Cardiac septum (tissue), 1 donor: ENCODE measurements at places on chromosomes 6 and 20. TPM values are rescaled to one million over a fixed set of nuclear protein-coding genes. Genes with fewer than 3 reads are reported as not detected.

DNA sequence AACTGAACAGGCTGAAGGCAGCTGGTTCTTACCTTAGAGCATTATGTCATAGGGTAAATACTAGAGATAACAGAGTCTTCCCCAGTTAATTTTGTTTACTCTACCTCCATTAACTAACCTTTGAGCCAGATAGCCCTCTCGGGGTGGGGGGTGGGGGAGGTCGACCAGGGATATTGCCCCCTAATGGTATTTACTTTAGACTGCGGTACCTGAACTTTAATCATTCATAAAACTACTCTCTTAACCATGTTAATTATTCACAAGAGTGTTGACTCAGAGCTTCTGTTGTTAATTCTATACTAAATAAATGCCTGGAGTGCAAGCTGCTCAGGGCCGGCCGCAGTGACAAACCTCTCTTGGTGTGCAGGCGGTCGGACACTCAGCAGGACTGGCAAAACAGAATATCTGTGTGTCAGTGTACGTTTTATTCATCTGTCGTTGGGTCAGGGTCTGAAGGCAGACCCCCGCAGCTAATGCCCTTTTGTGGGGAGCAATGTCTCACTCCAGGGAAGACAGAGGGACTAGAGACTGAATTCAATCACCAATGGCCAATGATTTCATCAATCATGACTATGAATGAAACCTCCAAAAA lies 152.4 kb upstream of the COL21A1 start:
- no peak for DNase-seq

DNA sequence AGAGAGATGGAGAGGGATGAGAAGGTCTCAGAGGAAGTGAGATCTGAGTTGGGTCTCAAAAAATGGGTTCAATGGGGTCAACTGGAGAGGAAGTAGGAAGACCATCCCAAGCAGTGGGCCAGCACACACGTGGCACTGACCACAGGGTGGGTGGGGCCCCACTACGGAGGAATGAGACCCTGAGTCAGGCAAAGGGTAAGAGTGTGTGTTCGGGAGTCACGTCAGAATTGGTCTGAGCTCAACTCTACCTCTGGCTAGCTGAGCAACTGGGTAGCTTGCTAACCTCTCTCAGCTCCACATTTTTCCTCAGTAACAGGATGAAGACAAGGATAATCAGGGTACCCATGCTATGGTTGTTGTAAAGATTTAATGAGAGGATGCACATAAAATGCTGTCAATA lies 79.0 kb downstream of the TRERF1 start:
- DNase-seq = no peak

DNA sequence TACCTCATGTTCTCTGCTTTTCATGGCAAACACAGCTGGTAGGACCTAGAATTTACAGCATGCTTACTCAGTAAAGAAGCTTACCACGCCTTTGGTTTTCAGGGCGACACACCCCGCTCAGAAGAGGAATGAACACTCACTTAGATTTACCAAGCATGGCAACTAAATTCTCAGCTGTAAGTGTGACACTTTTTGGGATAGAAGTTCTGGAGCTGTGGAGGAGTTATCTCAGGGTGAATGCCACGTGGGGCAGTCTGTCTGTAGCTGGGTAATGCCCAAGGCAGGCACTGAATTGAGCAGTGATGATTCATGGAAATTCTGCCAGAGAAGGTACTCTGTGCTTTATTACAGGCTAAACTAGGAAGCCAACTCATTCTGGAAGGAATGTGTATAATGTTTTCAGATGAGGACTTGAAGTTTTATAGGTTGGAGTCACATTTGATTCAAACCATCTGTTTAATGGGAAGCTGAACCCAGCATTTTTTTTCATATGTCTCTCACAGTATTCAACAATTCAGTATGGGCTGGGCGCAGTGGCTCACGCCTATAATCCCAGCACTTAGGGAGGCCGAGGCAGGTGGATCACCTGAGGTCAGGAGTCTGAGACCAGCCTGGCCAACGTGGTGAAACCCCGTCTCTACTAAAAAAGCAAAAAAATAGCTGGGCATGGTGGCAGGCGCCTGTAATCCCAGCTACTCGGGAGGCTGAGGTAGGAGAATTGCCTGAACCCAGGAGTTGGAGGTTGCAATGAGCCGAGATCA lies 3.5 kb upstream of the PRIM2 start:
- no peak for DNase-seq

GRCh38 chr20:39089029-39089428 lies 126.9 kb downstream of the DHX35 start:
- DNase-seq = no peak

GRCh38 chr6:105880030-105880492 lies 206.1 kb upstream of the PRDM1 start:
- DNase-seq = no peak

GRCh38 chr6:133779916-133780695 lies 108.8 kb upstream of the TCF21 start:
- DNase-seq = no peak

- DNase-seq = no peak
Measured at GRCh38 chr20:24378661-24379483, 90.6 kb upstream of the SYNDIG1 start.

DNA sequence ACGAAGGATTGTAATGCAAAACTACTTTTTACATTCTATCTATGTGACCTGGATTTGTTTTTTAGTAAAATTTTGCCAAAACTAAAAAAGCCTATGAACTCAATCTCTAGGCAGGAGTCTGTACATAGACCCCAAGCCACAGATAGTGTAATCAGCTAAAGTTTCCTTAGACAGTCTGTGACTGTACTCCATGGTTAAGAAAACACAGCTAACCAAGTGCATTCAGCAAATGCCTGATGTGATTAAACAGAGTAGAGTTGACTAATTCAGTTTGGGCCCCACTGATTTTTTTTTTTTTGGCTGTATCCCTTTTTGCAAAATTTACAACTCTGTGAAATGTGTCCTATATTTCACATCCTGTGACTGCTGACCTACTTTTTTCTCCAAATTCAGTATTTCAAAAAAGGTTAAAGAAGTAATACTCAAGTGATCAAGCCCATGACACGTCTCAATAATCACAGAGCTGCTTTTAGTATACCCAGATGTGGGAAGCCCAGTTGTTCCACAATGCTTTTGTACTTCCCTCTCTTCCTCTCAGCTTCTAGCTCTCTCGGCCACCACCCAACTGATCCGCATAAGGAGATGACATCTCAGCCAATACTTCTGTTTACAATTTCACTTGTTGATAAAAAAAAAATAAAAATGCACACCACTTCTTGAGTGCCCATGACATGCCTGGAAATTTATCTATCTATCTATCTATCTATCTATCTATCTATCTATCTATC lies 108.8 kb upstream of the TBX18 start:
- DNase-seq = no peak

- DNase-seq = no peak
Measured at GRCh38 chr6:157530126-157530525, 149.1 kb downstream of the ZDHHC14 start.

GRCh38 chr20:61745397-61746146 lies 320.1 kb downstream of the TAF4 start:
- no peak for DNase-seq

The MICB gene
- 1.9 TPM for total RNA-seq

The THBD gene
- total RNA-seq = 27.0 TPM

The SLC35A1 gene
- total RNA-seq = 10.9 TPM

The CALHM6 gene
- total RNA-seq = 0.97 TPM
